ENCODE measurements at places on chromosomes 6 and 20. TPM values are rescaled to one million over a fixed set of nuclear protein-coding genes. Genes with fewer than 3 reads are reported as not detected.

DNA sequence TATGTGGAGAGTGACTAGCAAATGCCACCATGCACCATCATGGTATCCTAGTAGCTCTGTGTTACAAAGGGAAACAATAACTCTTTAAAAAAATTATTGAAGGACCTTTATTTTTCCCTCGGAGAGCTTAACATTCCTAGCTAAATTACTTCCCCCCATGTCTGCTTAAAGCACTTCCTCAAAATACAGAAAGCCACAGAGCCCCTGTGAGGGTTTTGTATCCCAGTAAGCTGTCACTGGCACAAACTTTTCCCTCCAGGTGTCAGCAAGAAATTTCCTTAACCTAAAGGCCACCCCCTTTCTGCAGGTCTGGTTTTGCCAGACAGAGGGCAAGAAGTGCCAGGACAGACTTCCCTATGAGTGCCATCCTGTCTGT lies 340.0 kb upstream of the PRDM1 start:
- no peak overlapping the region for H3K4me3 ChIP-seq
- no peaks in the 10 kb centered on the region for H3K36me3 ChIP-seq
- H3K4me1 ChIP-seq = no peaks in the 10 kb centered on the region
- H3K27ac ChIP-seq = no peak overlapping the region
- H3K27me3 ChIP-seq = no peaks in the 10 kb centered on the region
- no peak for DNase-seq

Gene ABHD16A
- total RNA-seq = 65.2 TPM

DNA sequence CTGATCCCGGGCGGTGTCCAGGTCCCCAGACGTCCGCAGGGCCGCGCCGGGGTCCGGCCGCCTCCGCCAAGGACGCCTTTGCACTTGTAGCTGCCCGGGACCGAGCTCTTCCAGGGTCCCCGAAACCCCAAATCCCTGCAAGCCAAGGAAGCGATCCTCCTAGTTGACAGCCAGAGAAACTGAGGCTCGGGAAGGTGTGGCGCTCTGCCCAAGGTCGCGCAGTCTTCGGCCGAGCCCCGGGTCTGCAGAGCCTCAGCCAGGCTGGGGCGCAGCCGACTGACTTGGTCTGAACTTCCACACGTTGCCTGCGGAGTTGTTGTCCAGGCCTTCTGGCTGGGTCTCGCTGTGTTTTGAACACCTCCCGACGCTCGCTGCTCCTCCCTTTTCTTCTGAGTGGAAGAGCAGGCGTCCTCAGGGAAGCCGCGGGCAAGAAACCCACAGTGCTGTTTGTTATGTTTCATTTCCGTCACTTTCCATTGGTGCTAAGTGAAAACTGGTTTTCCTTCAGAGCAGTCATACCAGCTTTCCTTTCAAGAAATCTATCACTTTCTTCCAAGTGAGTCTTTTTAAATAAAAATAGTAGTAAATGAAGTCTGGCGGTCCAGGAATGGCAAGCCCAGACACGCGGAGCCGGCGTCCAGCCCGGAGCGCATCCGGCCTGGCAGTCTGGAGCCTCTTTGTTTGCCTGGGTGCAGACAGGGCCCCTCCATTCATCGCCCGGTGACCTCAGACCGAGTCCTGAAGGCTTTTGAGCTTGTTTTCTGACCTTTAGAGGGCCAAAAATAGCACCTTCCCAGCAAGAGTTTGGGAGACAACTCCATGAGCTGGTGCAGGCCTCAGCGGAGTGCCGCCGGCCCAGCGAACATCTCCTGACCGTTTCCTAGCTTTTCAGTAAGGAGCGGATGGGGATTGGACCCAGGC lies 698 bp downstream of the FAM210B start:
- peak overlapping the region; percentile 90 for H3K4me3 ChIP-seq
- peak; percentile 40 for DNase-seq
- peak overlapping the region; percentile 13 for H3K27ac ChIP-seq
- H3K4me1 ChIP-seq = peaks cover 6% of the 10 kb centered on the region

GRCh38 chr6:117399924-117400323 lies 25.8 kb downstream of the ROS1 start:
- no peak overlapping the region for H3K4me3 ChIP-seq
- no peak for DNase-seq
- H3K27ac ChIP-seq = no peak overlapping the region
- no peaks in the 10 kb centered on the region for H3K27me3 ChIP-seq
- H3K4me1 ChIP-seq = no peaks in the 10 kb centered on the region
- H3K36me3 ChIP-seq = no peaks in the 10 kb centered on the region

DNA sequence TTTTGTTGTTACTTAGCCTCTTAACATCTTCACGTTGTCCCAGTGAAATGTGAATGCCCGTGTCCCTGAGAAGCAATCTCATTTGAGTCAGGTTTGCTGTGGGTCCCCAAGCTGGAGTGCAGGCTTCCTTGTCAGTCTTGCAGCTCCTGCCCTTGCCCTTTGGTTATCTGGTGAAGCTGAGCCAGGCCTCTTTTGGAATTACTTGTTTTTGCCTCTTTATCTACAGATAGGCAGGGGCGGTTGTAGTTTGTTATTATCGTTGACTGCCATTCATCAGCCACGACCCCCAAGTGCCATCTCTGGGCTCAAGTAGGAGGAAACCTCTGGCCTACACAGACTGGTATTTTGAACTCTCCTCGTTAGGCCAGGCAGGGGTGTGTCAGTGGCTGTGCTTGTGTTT lies 2.2 kb downstream of the TMEM14C start:
- no peaks in the 10 kb centered on the region for H3K36me3 ChIP-seq
- H3K4me3 ChIP-seq = no peak overlapping the region
- DNase-seq = no peak
- H3K27me3 ChIP-seq = no peaks in the 10 kb centered on the region

DNA sequence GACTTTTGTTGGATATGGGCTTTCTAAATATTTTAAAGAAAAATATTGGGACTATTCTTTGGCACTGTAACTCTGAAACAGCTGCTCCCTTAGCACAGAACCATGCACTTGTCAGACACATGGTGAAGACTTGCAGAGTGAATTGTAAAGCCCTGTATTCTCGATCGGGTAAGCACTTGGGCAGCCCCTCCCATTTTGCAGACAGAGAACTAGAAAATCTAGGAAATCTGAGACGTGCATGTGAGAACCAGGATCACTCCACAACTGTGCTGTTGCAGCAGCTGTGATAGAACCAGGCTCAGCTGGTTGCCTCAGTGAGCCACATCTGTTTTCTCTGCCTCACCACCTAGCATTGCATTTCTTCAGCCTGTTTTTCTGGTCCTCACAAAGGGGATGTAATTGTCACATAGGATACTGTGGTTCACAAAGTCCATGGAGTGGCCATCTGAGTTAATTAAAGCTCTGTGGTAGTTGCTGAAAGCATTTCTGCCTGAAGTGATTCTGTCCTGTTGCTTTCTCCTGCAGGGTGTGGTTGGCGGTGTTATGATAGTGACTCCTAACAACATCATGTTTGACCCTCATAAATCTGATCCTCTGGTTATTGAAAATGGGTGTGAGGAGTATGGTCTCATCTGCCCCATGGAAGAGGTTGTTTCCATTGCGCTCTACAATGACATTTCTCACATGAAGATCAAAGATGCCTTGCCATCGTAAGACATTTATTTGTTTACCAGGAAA lies 71.8 kb upstream of the HINT3 start:
- no peaks in the 10 kb centered on the region for H3K36me3 ChIP-seq
- no peaks in the 10 kb centered on the region for H3K27me3 ChIP-seq
- no peak overlapping the region for H3K27ac ChIP-seq

DNA sequence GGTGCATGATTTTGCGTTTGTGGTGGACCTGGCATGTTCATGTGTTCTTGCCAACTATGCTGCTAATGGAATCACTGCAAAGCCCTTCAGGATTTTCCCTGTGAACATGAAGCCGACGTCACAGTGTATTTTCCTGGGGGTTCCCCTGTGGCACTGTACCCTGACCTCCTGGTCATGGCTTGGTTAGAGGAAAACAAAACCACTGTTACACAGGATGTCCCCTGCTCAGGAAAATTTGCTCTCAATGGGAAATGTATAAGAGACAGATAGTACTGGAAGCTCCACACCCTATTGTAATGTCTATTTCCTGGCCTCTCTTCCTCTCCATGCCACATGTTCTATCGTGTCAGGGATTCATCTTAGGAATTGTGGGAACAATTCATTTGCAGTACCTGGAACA lies 19.7 kb downstream of the TSHZ2 start:
- DNase-seq = no peak
- no peak overlapping the region for H3K4me3 ChIP-seq
- no peaks in the 10 kb centered on the region for H3K27me3 ChIP-seq
- H3K36me3 ChIP-seq = no peaks in the 10 kb centered on the region

GRCh38 chr20:25341716-25342680 lies 48.6 kb downstream of the ABHD12 start:
- no peaks in the 10 kb centered on the region for H3K27me3 ChIP-seq
- no peaks in the 10 kb centered on the region for H3K4me1 ChIP-seq
- no peak overlapping the region for H3K27ac ChIP-seq

DNA sequence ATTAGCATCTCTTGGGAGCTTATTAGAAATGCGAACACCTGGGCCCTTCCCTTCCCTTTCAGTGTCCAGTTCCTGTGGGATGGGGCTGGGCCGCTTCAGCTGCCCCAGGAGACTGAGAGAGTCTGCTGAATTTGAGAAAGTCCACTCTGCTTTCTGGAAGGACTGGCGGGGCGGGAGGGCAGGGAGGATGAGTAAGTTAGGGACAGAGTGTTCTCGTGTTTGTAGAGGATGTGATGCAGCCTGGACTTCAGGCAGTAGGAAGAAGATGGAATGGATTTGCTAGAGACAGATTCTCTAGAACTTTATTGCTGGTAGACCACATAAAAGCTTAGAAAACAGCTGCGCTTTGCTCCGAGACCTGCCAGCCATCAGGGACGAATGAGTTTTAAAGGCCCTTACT lies 1.1 kb upstream of the TULP4 start:
- H3K36me3 ChIP-seq = no peaks in the 10 kb centered on the region
- no peak overlapping the region for H3K27ac ChIP-seq
- DNase-seq = no peak
- H3K4me1 ChIP-seq = no peaks in the 10 kb centered on the region

Measured in colonic mucosa (tissue), 4 donors.